ENCODE measurements at places on chromosomes 11 and 22.

- no peak for DNase-seq
Measured at GRCh38 chr22:19525116-19525660, 978 bp upstream of the CLDN5 start.

- peak; percentile 67 for DNase-seq
Measured at GRCh38 chr11:121467965-121468364, 15.2 kb upstream of the SORL1-AS1 start.

GRCh38 chr11:119000906-119001305 lies 3.0 kb downstream of the CENATAC start:
- DNase-seq, result no peak

DNA sequence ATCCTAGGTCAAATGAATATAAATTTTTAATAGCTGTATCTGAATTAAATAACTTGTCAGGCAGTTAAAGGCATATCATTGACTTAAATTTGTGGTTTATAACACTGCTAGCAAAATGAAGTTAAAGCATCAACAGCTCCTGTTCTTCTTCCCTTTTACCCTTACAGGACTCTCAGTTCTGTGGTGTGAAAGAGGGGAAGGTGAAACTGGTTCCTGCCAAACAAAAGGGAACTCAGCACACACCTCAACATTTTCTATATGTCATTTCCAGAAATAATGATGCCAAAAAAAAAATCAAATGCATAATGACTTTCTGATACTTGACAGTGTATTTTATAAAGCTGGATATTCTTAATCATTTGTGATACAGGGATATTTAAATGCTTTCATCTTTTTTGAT lies 21.2 kb downstream of the ARL14EP start:
- DNase-seq, result no peak

DNA sequence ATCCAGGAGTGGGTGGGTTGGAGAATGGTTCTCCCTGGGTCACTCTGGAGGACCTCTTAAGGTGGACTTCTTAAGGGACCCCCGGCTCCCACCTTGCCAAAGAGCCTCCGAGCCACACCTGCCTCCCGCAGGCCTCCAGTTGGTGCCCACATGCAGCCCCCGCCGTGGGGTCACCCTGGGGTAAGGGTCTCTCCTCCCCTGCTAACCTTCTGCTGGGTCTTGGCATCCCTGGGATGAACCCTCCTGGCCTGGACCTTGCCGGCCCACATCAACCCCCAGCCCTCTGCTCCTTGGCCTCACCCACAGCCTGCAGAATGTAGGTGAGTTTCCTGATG lies 12.5 kb upstream of the MUC6 start:
- no peak for DNase-seq

DNA sequence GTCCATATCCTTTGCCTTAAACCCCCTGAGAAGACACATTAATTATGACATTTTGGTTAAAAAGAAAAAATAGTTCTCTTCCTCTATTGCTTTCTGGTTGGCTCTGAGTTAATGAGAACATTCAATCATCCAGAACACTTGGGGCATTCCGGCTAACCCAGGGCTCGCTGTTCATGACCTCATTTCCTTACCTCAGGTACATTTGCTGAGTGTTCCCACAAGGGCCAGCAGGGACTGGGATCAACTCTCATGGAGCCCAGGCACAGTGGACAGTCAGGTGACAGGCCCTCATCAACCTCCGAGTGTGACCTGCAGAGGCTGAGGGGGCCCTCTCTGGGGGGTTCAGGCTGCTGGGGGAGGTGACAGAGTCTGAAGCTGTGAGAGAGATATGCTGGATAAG lies 98.9 kb downstream of the MYO18B start:
- DNase-seq, result no peak

DNA sequence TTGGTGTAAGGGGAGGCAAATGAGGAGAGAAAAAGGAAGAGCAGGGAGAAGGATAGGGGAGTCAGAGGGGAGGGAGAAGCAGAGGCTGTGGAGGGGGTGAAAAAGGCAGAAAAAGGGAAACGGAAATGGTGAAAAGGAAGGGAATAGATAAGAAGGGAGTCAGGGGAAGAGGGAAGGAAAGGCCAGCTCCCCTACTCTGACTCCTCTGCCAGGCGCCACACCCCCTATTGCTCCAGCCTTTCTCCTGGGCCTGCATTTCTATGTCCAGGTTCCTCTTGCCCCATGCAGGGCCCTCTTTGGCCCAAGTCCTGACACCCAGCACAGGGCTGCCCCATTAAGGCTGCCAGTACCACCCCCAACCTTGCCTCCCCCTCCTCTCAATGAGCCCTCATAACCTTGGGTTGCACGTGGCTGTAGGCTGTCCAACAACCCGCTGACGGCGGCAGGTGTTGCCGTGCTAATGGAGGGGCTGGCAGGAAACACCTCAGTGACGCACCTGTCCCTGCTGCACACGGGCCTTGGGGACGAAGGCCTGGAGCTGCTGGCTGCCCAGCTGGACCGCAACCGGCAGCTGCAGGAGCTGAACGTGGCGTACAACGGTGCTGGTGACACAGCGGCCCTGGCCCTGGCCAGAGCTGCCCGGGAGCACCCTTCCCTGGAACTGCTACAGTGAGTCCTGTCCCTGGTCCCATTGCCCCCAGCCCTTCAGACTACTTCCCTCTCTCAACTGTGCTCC lies 3.4 kb upstream of the NHERF4 start:
- no peak for DNase-seq

DNA sequence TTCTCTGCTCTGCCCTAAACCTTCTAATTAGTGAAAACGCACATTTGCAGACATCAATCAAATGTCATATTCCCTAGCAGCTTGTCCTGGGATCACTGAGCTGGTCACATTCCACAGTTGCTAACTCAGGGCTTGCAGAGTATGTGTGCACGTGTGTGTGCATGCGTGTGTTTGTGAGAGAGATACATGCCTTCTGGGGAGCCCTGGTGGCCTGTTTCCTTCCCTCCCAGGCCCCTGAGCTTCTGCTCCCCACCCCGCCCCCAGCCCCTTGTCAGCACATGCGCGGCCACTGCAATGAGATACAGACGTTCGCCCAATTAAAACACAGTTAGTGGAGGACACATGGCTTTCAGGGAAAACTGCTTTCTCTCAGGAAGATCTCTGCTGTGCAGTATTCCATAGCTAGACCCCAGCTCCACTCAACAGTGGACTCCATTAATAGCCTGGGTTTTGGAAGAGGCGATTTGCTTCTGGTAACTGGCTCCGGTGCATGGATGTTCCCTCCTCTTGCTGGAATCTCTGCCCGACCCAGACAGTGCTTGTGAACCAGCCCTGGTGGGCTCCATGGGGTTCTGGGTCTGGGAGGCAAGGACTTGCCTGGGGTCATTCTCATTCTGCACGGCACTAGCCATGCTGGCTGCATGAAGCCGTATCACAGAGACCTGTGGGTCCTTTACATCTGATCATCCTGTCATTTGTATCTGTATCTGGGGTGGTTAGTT lies 17.7 kb downstream of the LRP5 start:
- DNase-seq, result peak; percentile 58

- no peak for DNase-seq
Measured at GRCh38 chr22:49095366-49095765, 732.3 kb downstream of the BRD1 start.

GRCh38 chr22:33757041-33757801 lies 163.1 kb downstream of the LARGE1 start:
- DNase-seq, result no peak

DNA sequence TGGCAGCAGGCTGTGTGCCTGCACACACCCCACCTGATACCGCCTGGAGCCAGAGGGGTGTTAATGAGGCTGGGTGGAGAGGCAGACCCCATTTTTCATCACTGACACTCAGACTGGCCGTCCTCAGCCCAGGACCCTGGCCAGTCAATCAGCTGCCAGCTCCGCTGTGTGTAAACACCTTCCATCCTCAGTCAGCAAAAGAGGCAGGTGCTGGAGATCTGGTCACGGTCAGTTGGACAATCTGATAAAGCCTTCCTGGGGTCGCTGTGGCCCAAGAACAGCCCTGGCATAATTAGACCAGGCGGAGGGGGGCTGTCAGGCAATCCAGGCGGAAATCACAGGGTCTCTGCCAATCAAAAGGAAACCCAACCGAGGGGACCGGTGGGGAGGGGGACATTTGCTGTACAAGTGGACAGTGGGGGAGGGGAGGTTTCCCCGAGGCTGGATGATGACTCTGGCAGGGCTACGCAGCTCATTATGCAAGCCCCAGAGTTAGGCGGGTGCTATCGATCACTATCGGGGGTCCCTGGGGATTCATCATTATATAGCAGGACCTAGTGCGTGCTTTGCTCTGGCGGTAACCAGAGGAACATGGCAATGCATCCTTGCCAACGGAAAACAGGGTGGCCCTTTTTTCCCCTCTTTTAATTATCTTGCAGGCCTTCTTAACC lies 72.9 kb downstream of the ABTB2 start:
- DNase-seq, result no peak

DNA sequence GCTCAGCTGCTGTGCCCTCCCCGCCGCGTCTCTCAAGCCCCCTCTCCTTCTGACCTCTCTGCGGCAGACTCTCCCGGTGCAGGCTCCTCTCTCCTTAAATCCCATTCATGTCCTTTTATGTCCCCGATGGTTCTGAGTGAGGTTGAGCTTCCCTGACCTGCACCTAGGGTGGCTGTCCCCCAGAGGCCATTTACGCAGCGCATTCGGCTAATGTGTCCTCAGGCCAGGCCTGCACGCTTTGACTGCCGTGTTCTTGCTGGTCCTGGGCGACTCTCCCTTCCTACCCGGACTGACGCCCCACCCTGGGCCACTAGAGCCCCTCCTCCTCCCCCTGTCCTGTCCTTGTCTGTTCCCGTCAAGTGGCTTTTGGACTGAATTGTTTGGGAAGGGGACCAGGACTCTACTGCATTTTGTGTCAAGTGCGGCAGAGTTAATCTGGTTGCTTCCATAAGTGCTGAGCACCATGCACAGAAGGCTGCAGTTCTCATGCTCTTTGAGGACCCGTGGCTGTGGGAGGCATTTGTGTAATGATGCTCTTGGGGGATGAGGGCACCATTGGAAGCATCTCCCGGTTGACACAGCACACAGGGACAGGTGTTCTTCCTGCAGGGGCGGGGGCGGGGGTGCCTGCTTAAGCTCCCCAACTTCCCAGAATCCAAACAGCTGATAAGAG lies 37.1 kb downstream of the IGHMBP2 start:
- no peak for DNase-seq

GRCh38 chr11:60821827-60822599 lies 19.9 kb upstream of the CCDC86 start:
- no peak for DNase-seq

- DNase-seq, result no peak
Measured at GRCh38 chr11:8581300-8581699, 12.7 kb downstream of the STK33 start.
